ENCODE measurements at places on chromosomes 5 and 9. TPM values are rescaled to one million over a fixed set of nuclear protein-coding genes. Genes with fewer than 3 reads are reported as not detected.

DNA sequence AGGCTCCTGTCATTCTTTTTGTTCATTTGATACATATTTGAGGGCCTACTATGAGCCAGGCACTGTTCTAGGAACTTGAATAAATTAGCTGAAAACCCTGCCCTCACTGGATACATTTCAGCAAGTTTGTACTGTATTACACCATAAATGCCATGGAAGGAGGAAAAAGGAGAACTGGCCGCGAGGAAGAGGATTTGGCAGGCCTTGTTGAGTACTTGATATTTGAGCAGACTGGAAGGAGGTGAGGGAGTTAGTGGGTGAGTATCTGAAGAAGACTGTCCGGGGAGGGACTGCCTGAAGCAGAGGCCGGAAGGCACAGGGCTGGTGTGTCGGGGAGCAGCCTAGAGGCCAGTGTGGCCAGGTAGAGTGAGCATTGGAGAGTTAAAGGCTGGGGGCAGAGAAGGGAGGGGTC, 4.5 kb downstream of the SNX30 start:
- no peaks in the 10 kb centered on the region for H3K36me3 ChIP-seq
- peaks cover 65% of the 10 kb centered on the region for H3K4me1 ChIP-seq
- no peaks in the 10 kb centered on the region for H3K27me3 ChIP-seq
- no peak for DNase-seq
- no peak overlapping the region for H3K4me3 ChIP-seq

- H3K4me1 ChIP-seq: peaks cover 6% of the 10 kb centered on the region
- H3K27ac ChIP-seq: no peak within 1 kb of the TSS
- H3K4me3 ChIP-seq: no peak within 1 kb of the TSS
- no peaks in the 10 kb centered on the region for H3K27me3 ChIP-seq
- no peaks in the 10 kb centered on the region for H3K36me3 ChIP-seq
- DNase-seq: no peak
Measured at GRCh38 chr5:141958113-141958512, at the start of gene PCDH12. PCDH12 (minus strand) TSS chr5:141958202; CDS start chr5:141957851, 351 bp downstream.

DNA sequence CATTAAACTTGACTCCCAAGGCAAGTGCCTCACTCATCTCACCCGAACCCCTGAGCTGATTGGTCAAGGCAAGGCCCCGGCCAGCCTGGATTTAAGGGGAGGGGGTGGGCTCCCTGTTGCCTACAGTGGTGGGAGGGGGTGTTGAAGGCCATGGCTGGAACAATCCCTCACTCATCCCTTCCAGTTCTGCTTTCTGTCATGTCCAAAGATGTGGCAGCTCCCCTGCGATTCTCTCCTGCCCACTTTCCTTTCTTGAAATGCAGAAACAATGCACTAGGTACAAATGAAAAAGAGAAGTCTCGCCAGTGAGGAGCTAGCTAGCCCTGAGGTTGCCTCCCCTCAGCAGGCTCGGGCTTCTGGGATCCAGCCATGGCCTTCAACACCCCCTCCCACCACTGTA, 240.9 kb downstream of the SYK start:
- no peak overlapping the region for H3K4me3 ChIP-seq
- H3K27ac ChIP-seq: no peak overlapping the region
- peaks cover 15% of the 10 kb centered on the region for H3K4me1 ChIP-seq
- DNase-seq: no peak

- peaks cover 22% of the 10 kb centered on the region for H3K4me1 ChIP-seq
- no peak for DNase-seq
- H3K4me3 ChIP-seq: no peak overlapping the region
- H3K27me3 ChIP-seq: no peaks in the 10 kb centered on the region
Measured at GRCh38 chr9:86939891-86940290, 7.4 kb downstream of the GAS1 start.

DNA sequence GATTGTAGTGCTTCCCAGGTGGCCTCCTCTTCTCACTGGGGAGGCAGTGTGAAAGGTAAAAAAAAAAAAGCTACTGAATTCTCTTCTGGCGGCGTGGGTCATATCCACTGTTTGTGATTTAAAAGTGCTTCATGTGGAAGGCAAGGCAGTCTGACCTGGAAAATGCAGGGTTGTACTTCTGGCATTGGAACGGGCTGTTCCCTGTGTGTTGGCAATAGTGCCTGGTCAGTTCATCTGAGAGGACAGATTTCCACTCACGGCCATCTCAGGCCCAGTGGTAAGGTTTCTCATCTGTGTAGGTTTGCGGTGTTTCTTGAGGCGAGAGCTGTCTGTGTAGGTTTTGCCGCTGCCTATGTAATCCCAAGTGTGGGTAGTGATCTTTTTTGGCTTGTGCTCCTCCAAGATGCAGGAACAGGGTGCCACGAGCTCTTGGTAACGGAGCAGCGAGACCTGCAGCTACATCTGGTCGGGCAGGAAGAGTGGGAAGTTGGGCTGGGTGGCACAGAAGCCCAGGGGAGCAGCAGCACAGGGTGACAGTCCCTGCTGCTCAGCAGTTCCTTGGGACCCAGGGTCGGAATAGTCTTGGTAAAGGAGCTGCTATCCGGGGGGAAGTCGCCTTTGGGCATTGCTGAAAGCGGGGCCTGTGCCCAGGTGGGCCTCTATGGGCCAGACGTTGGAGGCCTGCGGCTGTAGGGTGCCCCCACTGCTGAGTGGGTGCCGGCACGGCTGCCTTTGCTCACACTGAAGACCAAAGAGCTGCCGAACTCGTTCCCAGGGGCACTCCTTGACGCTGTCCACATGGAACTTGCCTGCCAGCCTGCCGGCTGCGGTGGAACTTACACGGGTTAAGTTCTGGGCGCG, 11.2 kb downstream of the RCL1 start:
- no peak overlapping the region for H3K4me3 ChIP-seq
- H3K27ac ChIP-seq: no peak overlapping the region
- DNase-seq: no peak
- H3K36me3 ChIP-seq: peaks cover 9% of the 10 kb centered on the region
- peaks cover 4% of the 10 kb centered on the region for H3K4me1 ChIP-seq

DNA sequence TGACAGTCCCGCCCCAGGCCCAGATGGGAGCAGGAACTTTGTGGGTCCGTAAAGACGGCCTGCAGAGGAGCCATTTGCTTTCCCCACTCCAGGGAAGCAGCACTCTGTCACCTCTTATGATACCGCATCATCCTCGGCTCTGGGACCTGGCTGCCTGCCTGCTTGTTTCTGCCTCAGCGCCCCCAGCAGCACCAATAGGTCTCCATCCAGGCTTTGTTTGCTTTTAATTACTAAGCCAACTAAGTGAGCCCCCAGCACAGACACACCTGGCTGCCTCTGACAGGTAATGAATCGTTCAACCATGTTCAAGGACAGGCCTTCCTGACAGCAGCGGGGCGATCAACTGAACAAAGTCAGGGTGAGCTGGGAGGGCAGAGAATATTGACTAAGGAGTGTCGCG, 141.4 kb downstream of the C5orf15 start:
- peaks cover 4% of the 10 kb centered on the region for H3K27me3 ChIP-seq
- DNase-seq: no peak
- no peak overlapping the region for H3K27ac ChIP-seq
- H3K4me1 ChIP-seq: peaks cover 9% of the 10 kb centered on the region
- H3K36me3 ChIP-seq: no peaks in the 10 kb centered on the region

GRCh38 chr5:14676320-14676719, 11.8 kb downstream of the OTULIN start:
- no peak for DNase-seq
- peak overlapping the region; percentile 43 for H3K27ac ChIP-seq
- no peak overlapping the region for H3K4me3 ChIP-seq
- H3K27me3 ChIP-seq: no peaks in the 10 kb centered on the region
- peaks cover 63% of the 10 kb centered on the region for H3K4me1 ChIP-seq

DNA sequence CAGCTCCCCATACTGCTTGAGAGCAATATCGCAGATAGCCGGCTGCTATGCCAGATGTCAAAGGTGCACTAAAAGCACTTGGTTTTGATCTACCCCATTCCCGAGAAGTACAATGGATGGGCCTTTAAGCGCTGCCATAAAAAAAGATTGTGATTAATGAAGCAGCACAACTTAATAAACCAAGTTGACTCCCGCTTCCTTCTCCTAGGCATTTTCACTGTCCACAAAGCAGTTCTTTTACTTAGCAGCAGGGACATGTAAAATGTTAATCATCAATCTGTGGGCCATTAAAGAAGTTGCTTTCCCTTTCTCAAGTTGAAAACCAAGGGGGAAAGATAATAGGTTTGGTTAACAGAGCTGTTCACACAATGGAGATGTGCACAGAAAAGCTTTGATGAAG, 176.4 kb downstream of the TRPM6 start:
- no peak overlapping the region for H3K4me3 ChIP-seq
- H3K36me3 ChIP-seq: no peaks in the 10 kb centered on the region
- DNase-seq: no peak
- H3K27ac ChIP-seq: no peak overlapping the region
- H3K27me3 ChIP-seq: peaks cover 11% of the 10 kb centered on the region

DNA sequence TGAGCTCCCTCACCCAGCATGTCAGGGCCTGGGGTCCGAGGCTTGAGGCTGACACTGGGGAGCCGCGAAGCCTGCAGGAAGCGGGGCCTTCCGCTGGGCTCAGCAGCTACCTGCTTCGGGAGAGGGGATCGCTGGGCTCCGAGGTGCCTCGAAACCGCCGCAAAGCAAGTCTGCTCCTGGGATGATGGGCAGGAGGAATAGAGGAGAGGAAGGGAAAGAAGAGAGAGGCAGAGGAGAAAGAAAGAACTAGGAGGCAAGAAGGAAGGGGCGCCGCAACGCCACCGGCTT, 1.5 kb upstream of the PRDM12 start:
- peak overlapping the region; percentile 28 for H3K4me3 ChIP-seq
- H3K27me3 ChIP-seq: peaks cover 60% of the 10 kb centered on the region
- no peak for DNase-seq
- H3K4me1 ChIP-seq: peaks cover 20% of the 10 kb centered on the region
- H3K36me3 ChIP-seq: peaks cover 3% of the 10 kb centered on the region

- H3K4me3 ChIP-seq: no peak overlapping the region
- peaks cover 2% of the 10 kb centered on the region for H3K36me3 ChIP-seq
- peaks cover 62% of the 10 kb centered on the region for H3K4me1 ChIP-seq
- no peaks in the 10 kb centered on the region for H3K27me3 ChIP-seq
- no peak for DNase-seq
Measured at GRCh38 chr9:136057236-136058081, 37.6 kb downstream of the NACC2 start.

GRCh38 chr9:14209399-14210345, 104.3 kb downstream of the NFIB start:
- H3K27ac ChIP-seq: no peak overlapping the region
- peaks cover 55% of the 10 kb centered on the region for H3K4me1 ChIP-seq
- no peaks in the 10 kb centered on the region for H3K27me3 ChIP-seq
- no peak for DNase-seq
- no peaks in the 10 kb centered on the region for H3K36me3 ChIP-seq
- H3K4me3 ChIP-seq: no peak overlapping the region

- peaks cover 41% of the 10 kb centered on the region for H3K4me1 ChIP-seq
- no peak overlapping the region for H3K27ac ChIP-seq
- H3K4me3 ChIP-seq: no peak overlapping the region
- no peak for DNase-seq
Measured at GRCh38 chr9:114619191-114619761, 8.2 kb downstream of the TMEM268 start.

- H3K4me1 ChIP-seq: no peaks in the 10 kb centered on the region
- no peaks in the 10 kb centered on the region for H3K36me3 ChIP-seq
- no peak overlapping the region for H3K27ac ChIP-seq
- no peak overlapping the region for H3K4me3 ChIP-seq
Measured at GRCh38 chr5:25255128-25255527, 610.4 kb upstream of the CDH10 start.

DNA sequence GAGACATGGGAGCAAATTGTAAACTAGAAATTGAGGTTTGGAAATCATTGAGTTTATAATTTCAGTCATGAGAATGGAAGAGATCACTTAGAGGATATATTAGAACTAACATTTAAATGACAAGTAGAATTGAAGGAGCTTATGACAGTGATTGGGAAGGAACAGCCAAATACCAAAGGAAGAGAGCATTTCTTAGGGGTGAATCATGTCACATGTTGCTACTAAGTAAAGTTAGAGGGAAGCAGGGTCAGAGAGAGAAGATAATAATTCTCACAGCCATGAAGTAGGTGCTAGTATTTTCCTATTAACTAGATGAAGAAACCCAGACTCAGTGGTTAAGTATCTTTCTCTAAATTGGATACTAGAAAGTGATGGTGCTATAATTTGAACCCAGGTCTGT, 59.3 kb downstream of the COMMD10 start:
- H3K36me3 ChIP-seq: no peaks in the 10 kb centered on the region
- DNase-seq: no peak
- H3K4me3 ChIP-seq: no peak overlapping the region
- no peaks in the 10 kb centered on the region for H3K4me1 ChIP-seq

DNA sequence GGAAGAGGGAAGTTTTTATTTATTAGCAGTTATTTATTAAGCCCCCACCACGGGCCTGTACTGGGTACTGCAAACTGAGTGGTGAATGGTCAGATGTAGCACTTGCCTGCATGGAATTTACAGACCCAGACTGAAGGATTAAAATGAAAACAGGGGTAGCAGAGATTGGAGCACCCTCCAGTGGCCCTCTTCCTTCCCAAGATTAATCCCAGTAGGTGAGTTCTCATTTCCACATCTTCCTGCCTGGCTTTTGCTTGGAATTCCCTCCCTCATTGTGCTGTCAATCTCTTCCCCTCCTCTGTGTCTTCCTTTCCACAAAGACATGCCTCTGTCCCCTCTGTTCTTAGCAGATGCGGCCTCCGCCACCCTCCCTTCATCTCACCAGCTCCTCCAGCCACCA, 39.2 kb downstream of the MVB12B start:
- H3K4me1 ChIP-seq: peaks cover 27% of the 10 kb centered on the region
- no peak overlapping the region for H3K4me3 ChIP-seq
- peaks cover 16% of the 10 kb centered on the region for H3K36me3 ChIP-seq
- no peak overlapping the region for H3K27ac ChIP-seq

DNA sequence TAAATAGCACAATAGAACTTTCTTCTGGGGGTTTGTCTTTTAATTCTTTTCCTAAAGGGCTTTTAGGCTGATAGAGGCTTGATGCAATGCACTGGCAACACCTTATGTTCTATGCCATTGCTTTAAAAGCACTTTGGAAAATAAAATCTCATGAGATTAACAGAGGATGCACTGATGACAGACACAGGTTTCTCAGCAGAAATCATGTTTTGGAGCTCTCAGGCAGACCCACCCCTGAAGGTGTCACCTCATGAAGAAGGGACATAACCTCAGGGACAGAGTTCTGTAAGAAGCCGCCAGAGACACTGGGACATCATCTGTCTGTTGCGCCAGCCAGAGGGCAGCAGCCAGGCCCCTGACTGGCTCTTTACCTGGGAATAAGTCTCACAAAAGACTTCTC, 27.7 kb downstream of the SLC22A5 start:
- peaks cover 4% of the 10 kb centered on the region for H3K27me3 ChIP-seq
- DNase-seq: no peak
- no peaks in the 10 kb centered on the region for H3K4me1 ChIP-seq
- H3K4me3 ChIP-seq: no peak overlapping the region

GRCh38 chr5:173153842-173154241, 9.5 kb downstream of the BNIP1 start:
- no peak overlapping the region for H3K27ac ChIP-seq
- H3K36me3 ChIP-seq: peaks cover 22% of the 10 kb centered on the region
- no peaks in the 10 kb centered on the region for H3K27me3 ChIP-seq

Gene INSYN2B
- 0.12 TPM for total RNA-seq

Gene PCDHGB7
- total RNA-seq: 5.4 TPM

Gene PPP1R26
- 19.5 TPM for total RNA-seq

Gene SLC28A3
- not detected for total RNA-seq

Gene WNK2
- 3.3 TPM for total RNA-seq

Gene IL31RA
- total RNA-seq: 1.9 TPM

Gene PCDHGA2
- 0.23 TPM for total RNA-seq

Gene MAN1B1
- total RNA-seq: 106 TPM
